ENCODE measurements at places on chromosomes 2 and 18.

DNA sequence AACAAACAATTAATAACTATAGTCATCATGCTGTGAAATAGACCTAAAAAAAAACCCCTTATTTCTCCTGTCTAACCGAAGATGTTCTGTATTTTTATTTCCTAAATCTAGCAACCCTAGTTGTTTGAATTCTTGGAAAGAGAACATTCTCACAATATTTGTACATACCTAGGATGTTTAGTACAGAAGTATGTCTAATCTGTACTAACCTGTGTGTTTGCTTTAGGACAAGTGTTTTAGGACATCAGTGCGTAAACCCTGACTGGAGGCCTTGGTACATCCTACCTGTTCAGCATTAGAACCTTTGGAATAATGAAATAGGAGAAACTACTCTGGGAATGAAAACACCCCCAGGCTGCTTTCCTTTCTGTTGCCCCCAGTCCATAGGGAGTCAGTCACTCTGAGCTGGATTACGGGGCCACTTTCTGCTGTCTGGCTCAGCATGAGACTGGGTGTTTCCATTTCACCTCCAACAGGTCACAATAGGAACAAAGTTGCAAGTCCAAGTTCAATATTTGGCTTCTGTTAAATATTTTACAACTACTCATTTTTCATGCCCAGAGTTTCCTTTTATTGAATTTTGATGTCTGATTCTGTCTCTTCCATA, 114.7 kb downstream of the MTX2 start:
- DNase-seq: no peak

- no peak for DNase-seq
Measured at GRCh38 chr2:142536492-142536891, 341.0 kb upstream of the KYNU start.

GRCh38 chr2:207491086-207491485, 38.7 kb upstream of the CREB1 start:
- no peak for DNase-seq

GRCh38 chr2:47360927-47361326, 42.0 kb upstream of the MSH2 start:
- no peak for DNase-seq

GRCh38 chr2:108594132-108594981, 60.1 kb downstream of the LIMS1 start:
- no peak for DNase-seq
